ENCODE measurements at places on chromosomes 11 and 22.

DNA sequence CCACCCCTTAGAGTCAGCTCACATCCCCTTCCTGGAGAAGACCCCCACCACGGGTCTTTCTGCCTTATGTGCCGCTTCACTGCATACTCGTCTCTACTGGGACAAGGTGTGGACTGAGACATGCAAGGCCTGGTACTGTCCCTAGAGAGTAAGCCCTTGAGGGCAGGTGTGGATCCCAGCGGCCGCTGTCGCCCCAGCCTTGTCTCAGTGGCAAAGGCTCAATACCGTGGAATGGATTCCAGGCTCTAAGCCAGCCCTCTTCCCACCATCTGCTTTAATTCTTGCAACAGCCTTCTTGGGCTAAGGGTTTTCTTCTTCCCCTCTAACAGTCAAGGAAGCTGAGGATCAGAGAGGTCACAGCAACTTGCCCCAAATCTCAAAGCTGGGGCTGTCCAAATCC lies 220.3 kb downstream of the CEP164 start:
- no peak for DNase-seq

- DNase-seq = no peak
Observed at GRCh38 chr22:16954060-16954403, 54.0 kb downstream of the GAB4 start.

DNA sequence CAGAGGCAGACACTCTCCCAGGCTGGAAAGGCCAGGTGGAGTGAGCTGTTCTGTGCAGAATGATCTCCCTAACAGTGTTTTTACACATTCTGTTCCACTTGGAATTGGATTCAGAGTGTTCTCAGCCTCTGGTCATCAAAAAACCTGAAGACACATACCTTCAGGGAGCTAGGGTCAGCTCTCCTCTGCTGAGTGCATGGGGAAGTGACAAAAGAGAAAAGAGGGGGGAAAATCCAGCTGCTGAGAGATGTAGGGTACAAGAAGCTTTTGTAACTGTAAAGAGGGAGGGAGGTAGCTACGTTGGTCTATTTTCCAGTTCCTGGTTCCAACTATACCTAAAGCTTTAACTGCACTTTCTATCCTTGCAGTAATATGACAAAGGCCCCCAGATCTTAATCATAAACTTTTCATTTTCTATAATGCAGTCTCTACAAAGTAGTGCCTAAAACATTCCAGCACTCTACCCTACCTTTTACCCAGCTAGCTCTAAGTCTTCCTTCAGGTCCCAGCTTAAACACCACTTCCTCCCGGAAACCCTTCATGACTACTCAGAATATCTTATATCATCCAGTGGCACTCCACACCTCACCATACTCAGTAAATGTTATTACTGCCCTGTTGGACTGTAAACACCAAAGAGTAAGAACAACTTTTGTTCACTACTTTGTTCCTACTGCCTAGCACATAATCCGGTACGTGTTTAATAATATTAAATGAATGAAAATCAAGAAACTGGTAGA lies 9.2 kb downstream of the MAPK1 start:
- DNase-seq = no peak

GRCh38 chr11:70804139-70804837 lies 406.0 kb downstream of the CTTN start:
- no peak for DNase-seq

DNA sequence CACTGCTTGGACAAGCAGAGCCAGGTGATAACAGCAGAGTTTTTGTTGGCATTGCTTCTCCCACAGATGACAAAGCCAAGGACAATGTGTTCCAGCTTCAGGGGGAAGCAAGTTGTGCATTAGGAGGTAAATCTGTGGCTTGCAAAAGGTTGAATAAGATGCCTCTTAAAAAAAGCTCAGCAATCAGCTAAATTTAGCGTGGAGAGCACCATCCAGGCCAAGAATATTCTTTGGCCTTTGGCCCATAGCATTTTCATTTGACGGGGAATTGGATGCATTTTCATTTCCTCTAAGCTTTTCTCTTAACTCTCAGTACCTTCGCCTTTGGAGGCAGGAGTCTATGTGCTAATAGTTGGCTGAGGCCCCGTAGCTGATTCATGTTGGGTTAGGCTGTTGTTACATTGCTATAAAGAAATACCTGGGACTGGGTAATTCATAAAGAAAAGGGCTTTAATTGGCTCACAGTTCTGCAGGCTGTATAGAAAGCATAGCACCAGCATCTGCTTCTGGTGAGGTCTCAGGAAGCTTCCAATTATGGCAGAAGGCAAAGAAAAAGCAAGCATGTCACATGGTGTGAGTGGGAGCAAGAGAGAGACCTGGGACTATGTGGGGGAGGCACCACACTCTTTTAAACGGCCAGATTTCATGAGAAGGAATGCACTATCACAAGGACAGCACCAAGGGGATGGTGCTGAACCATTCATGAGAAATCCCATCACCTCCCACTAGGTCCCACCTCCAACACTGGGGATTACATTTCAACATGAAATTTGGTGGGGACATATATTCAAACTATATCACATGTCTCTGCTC lies 350.1 kb upstream of the C11orf87 start:
- DNase-seq = no peak

Data from activated CD4-positive, CD25-positive, alpha-beta regulatory T cell (primary cell).